ENCODE measurements at places on chromosomes 5 and 9.

GRCh38 chr9:134842321-134842720 is 38.3 kb upstream of the FCN2 start:
- DNase-seq, result no peak

- DNase-seq, result no peak
Observed at GRCh38 chr9:84163052-84163650, 177.4 kb downstream of the SLC28A3 start.

DNA sequence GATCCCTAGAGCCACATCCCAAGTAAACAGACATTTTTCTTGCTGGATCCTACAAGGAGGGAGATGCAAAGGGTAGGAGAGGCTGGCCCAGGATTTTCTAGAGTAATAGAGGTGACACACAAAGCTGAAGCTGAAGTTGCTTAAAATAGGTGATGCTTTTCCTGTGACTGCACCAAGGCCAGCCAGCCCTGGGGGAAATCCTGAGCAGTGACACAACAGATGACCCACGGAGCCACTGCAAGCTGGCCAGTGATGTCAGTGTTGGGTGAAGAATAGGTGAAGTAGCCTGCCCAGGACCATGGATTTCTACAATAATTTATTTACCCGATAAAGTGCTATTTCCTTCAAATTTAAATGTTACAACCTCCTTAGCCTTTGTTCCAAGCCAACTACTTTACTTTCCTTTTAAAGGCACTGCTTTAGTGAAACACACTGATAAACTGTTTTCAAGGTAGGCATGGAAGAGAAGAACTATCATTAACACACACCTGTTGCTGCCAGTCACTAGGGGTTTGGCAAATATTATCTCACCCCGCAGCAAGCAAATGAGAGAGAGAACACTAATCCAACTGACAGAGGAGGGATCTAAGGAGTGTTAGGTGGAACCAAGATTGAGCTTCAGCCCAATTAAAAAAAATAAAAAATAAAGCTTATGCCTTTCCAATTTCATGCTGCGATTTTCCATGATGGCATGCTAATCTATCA is 123.5 kb downstream of the CTNND2 start:
- DNase-seq, result no peak

- DNase-seq, result peak; percentile 95
Observed at GRCh38 chr5:109945097-109945678, 255.5 kb downstream of the MAN2A1 start.

- peak; percentile 99 for DNase-seq
Observed at GRCh38 chr9:137240841-137241489, at the start of gene TUBB4B. TSS of gene TUBB4B (plus strand) at chr9:137241287. CDS start at chr9:137241361, 74 bp downstream.

DNA sequence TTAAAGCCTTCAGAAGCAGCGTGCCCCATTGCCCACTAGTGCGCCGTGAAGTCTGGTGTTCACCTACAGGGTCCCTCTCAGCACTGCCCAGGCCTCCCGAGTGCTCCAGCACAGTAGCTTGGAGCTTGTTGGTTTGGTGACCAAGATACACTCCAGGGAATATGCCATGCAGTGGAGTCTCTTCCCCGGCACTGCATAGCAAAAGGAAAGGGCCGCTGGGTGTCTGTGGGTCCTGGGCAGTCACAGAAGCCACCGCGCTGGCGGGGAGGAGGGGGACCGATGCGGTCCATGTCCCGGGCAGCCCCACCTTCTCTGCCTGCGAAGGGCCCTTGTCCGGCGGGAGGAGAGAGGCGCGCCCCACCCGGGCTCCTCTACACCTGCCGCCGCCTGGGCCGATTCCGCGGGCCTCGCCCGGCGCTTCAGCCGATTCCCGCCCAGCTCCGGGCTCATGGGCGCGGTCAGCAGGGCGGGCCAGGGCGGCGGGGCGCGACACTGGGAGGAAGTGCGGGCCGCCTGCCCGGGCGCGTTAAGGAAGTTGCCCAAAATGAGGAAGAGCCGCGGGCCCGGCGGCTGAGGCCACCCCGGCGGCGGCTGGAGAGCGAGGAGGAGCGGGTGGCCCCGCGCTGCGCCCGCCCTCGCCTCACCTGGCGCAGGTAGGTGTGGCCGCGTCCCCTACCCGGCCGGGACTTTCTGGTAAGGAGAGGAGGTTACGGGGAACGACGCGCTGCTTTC is at the start of gene SYK:
TSS of gene SYK (plus strand) at position 579 of the 732 bp plus-strand sequence. CDS start 42,080 bp downstream, outside the sequence.
- peak; percentile 78 for DNase-seq

DNA sequence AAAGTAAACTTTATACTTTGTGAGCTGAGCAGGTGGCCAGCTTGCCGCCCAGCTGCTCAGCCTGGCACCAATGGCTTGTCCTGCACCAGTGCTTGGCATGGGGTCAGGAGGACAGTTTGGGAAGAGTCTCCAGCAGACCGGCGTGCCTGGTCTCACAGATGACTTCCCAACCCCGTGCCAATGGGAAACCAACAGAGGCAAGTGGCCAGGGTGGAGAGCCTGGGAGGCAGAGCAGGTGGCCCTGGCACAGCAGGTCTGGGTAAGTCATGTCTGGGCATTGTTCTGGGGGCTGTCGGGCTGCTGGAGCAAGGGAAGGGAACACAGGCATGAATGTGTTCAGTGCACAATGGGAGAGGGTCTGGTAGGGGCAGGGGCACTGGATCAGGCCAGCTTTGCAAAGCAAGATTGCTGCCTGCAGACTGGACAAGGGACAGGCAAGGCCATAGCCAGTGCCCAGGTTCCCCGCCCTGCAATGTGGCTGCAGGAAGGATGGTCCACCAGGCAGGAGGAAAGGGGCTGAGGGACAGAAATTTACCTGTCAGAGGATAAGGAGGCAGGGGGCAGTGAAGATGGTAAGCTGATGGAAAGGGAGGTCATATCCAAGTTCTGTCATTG is 76.2 kb upstream of the ALDH1B1 start:
- no peak for DNase-seq

DNA sequence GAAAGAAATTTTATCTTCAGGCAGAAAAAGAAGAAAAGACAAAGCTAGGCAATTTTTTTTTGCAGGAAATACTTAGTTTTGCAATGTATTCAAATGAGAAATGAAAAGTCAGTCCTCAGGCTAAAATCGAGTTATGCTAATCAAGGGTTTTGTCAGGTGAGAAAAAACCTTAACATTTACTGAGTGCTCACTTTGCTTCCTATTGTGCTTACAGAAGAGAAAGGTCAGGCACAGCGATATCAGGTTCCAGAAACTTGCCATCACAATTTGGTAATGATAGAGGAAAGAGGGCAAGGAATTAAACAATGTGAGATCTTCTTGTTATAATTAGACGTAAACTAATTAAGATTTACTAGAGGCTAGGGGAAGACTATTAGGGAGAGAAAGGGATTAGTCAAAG is 431.7 kb upstream of the CTNND2 start:
- no peak for DNase-seq

All from MM.1S (cell line).